ENCODE measurements at places on chromosomes 6 and 20.

DNA sequence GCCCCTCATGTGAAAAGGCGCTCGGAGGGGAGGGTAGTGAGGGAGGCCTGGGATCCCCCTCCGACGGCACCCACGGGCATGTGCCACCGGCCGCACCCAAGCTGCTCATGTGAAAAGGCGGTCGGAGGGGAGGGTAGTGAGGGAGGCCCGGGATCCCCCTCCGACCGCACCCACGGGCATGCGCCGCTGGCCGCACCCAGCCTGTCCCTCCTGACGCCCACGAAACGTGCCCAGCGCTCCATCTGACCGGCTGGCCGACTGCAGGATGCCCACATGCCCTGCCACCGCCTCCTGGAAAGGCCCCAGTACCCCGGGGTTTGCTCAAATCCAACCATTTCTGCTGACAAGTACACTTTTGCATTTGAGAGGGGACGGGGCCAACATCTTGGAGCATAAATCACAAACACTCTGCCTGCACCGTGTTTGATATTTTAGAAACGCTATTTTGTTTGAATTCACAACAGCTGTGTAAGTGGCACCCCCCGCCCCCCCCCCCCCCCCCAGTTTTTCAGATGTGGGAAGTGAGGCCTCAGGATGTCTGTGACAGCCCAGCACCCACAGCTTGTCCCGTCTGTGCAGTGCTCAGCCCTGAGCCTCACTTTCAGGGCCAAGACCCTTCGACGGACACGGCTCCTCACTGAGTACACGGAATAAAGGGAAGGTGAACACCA lies 34.1 kb downstream of the SLC2A4RG start:
- DNase-seq, result no peak

DNA sequence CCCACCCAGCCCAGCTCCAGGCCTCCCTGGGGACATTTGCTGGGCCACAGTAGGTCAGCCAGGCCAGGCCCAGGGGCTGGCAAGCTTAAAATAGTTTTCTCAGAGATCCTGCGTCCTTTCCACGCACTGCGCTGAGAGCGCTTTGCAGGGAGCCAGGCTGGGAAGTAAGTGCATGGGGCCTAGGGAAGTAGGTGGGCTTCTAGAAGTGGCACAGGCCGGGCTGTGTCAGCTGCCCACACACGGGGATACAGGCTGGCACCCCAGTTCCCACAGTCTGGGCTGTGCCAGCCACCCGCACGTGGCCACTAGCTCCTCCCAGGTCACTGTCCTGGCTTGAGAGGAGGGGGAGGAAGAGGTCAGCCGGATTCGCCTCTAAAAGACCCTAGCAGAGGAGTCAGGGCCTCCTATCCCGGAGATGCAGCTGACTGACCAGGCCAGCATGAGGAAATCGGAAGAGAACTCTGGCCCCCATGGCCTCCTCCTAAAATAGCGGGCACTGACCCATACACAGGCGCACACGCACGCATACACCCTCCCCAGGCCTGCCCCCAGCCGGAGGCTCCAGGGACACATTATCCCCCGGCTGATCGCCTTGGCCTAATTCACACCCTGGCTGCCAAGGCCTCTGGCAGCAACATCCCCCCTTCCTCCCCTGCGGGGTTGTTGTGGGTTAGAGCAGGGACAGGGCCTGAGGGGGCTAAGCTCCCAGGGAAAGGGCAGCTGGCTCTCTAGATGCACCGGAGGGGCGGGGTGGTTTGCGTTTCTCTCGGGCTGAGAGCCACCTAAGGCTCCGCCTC lies 5.4 kb downstream of the SLCO4A1 start:
- no peak for DNase-seq

- DNase-seq, result no peak
Measured at GRCh38 chr6:117668736-117669135, 6.5 kb upstream of the NUS1 start.

DNA sequence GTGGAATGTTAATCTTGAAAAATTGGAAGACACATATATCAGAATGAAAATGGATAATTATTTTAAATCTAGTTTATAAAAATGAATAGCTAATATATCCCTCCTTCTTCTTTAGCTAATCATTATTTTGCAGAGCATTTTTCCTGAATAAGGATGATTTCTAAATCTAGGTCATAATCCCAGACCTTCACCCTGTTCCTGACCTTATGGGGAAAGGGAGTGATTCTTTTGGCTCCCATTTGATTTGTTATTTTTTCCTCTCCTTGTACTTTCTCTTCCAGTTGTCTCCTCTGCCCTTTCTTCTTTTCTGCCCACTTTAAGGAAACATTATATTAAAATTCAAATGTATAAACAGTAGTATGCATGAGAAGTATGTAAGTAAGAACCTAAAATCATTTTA lies 190.1 kb downstream of the MTFR2 start:
- no peak for DNase-seq

DNA sequence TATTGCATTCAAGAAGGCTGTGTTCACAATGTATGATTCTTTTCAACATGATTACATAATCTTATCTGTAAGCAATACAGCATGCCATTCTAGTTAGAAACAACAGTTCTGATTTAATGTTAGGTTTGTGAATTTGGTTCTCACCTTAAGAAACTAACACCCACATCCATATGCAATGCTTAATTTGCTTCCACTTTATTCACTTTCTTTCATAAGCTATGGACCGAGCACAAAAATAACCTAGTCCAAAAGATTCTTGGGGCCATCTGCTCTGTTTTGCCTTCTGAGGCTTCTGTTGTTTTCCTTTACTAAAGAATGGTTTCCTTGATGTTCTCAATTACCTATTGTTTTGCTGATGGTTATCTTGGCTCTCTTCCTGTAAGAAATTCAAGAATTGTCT lies 258.2 kb downstream of the EYS start:
- DNase-seq, result no peak
